ENCODE measurements at places on chromosomes 2 and 18. TPM values are rescaled to one million over a fixed set of nuclear protein-coding genes. Genes with fewer than 3 reads are reported as not detected.

The DUSP28 gene
- total RNA-seq, result 3.5 TPM

The PIEZO2 gene
- 40.3 TPM for total RNA-seq

- no peak overlapping the region for H3K27ac ChIP-seq
- H3K4me3 ChIP-seq, result no peak overlapping the region
- no peaks in the 10 kb centered on the region for H3K36me3 ChIP-seq
- no peak for DNase-seq
- no peaks in the 10 kb centered on the region for H3K4me1 ChIP-seq
Observed at GRCh38 chr18:37539236-37539635, 26.4 kb downstream of the CELF4 start.

- no peak overlapping the region for H3K27ac ChIP-seq
- peaks cover 47% of the 10 kb centered on the region for H3K4me1 ChIP-seq
- no peaks in the 10 kb centered on the region for H3K36me3 ChIP-seq
- H3K4me3 ChIP-seq, result no peak overlapping the region
Observed at GRCh38 chr2:43273529-43273928, 47.1 kb upstream of the ZFP36L2 start.

DNA sequence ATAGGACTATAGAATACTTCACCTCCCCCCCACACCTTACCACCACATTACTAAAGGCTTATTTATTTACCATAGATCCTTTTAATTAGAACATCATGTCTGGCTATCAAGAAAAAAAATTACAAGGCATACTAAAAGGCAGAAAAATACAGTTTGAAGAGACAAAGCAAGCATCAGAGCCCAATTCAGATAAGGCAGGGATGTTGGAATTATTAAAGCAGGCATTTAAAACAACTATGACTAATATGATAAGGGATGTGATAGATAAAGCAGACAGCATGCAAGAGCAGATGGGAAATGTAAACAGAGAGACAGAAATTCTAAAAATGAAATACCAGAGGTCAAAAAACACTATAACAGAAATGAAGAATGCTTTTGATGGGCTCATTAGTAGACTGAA lies 55.4 kb upstream of the SMIM21 start:
- no peak overlapping the region for H3K4me3 ChIP-seq
- no peaks in the 10 kb centered on the region for H3K36me3 ChIP-seq
- H3K4me1 ChIP-seq, result no peaks in the 10 kb centered on the region

DNA sequence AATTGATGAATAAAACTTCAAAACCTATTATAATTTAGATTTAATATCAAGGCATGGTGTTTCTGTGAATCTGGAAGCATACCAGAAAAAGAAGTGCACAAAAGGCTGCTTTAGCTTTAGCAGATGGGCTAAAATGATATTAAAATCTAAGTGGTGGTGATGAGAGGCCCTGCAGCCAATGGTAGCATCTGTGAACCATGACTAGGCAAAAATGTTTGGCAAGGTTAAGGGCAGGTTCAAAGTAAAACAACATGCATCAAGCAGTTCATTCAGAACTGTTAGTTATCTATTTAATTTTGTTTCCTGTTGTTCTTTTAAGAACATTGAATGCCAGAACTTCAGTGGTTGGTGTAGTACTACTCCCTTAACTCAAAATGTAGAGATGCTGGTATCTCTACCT lies 1736.9 kb upstream of the CELF4 start:
- DNase-seq, result no peak
- no peak overlapping the region for H3K4me3 ChIP-seq
- no peaks in the 10 kb centered on the region for H3K27me3 ChIP-seq
- no peaks in the 10 kb centered on the region for H3K4me1 ChIP-seq
- H3K27ac ChIP-seq, result no peak overlapping the region
- no peaks in the 10 kb centered on the region for H3K36me3 ChIP-seq

Data from left lung (tissue), 14 donors.